ENCODE measurements at places on chromosomes 4 and X.

- DNase-seq, result no peak
Observed at GRCh38 chr4:74105656-74106280, 6.8 kb upstream of the CXCL2 start.

DNA sequence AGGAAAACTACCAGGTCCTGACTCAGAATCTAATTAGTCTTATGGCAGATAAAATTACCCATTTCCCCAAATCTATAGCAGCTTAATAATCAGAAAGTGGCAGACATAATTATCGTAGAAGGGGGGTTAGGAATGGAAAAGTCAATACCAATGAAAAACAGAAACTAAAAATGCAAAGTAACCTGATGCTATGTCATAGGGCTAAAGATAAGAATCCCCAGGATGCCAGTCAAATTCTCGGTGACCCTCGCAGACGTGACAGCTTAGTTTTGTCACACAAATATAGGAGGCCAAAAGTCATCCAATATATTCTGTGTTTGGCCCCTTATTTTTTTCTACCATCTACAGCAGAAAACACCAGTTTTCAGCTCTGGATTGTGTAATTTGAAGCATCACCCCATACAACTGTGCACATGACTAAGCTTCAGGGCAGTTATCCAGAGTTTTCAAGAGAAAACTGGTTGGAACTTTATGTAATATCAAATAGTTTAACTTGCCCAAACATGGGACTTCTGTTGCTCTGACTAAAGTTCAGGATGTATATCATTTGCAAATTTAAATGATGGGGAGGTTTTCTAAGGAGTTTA is 30.9 kb downstream of the RASSF6 start:
- DNase-seq, result peak; percentile 86

- no peak for DNase-seq
Observed at GRCh38 chrX:9252182-9252581, 212.7 kb upstream of the TBL1X start.

DNA sequence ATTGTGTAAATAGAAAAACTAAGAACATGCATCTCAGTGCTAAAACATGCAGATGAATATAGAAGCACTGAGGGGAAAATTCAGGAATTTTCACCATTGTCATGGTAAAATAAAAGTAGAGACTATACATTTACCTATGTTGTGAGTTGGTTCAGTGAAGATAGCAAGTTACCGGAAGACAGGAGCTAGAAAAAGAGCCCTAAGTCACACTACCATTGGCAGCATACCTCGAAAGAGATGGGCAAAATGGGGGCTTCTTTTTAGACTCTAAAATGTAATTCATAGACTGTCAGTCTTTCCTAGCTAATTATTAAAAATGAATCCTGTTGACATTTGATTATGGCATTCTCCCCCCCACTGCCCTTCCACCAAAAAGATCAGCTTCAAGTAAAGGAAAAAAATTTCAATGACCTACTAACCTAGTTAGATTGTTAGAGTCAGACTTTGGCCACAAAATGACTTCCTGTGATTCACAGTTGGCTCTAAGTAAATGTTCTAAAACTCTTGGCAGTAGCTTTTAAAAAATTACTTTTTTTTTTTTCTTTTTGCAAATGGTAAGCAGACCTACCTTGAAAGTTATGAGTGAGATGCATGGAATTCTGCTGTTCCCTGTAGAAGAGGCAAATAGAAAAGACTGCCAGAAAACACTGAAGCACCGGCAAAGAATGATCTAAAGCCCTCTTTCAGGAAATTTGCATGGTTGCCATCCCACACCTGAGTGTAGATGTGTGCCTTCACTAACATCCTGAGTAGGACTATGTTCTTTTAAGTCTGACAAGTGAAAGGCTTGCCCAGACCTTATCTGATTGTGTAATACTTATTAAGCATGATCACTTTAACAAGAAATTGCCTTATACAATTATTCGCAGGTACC is 26.4 kb upstream of the ARSJ start:
- DNase-seq, result no peak

- DNase-seq, result no peak
Observed at GRCh38 chrX:112669824-112670223, 9.9 kb downstream of the LHFPL1 start.

DNA sequence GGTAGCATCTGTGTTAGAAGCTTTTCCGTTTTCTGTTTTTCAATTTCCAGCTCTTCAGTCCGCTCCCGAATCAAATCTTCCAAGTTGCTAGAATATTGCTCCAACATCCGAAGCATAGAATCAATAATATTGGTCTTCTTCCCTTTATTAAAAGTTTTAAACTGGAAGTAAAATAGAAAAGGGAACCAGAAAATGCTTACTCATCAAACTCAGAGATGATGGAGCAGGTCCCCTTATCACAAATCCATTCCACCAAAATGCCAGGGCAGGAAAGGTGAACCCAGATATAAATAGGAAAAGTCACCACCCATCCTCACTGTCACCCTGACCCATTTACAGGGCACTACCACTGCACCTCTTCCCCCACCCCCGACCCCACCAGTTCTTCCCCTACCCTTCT is 89.0 kb downstream of the GUCY2F start:
- DNase-seq, result no peak

DNA sequence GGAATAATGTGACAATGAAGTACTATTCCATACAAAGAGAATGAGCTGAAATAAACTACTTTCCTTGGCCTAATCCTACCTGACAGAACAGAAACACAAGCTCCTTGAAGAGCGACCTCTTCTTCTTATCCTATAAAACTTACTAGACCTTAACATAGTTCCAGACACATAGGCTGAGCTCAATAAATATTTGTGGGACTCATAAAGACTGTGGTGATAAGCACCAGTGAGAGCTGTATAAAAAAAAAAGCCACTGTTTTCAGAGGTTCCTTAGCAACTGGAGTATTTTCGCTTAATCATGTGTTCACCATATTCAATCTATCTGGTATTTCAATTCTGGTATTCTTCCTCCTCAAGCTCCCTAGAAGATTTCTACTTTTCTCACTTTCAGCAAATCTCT is 1129.6 kb downstream of the STPG2 start:
- no peak for DNase-seq

- DNase-seq, result no peak
Observed at GRCh38 chrX:69807400-69807799, 191.5 kb downstream of the EDA start.

GRCh38 chr4:75545526-75545925 is 10.3 kb upstream of the ODAPH start:
- DNase-seq, result no peak

GRCh38 chr4:123350191-123350544 is 46.4 kb upstream of the SPRY1 start:
- DNase-seq, result peak; percentile 51

GRCh38 chr4:8331575-8331955 is 62.0 kb downstream of the HTRA3 start:
- no peak for DNase-seq

GRCh38 chr4:138978028-138978585 is 37.5 kb upstream of the NOCT start:
- DNase-seq, result no peak

- DNase-seq, result peak; percentile 82
Observed at GRCh38 chr4:2785613-2786012, 7.3 kb upstream of the SH3BP2 start.

DNA sequence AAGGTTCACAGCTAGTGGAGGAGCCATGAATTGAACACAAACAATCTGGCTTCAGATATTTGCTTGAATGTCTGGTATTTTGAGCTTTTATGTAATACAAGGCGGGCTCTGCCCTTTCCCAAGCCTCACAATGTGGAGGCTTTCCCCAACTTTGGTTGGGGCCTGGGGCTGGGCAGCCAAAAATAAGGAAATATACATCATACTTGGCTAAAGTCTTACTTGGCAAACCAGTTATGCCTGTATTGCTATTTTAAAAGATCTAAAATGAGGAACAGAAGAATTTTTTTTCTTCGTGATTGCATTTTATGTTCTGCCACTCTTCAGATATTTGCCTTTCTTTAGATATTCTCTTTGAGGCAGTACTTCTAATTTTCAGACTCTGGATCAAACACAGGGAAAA is 26.1 kb downstream of the ARFIP1 start:
- DNase-seq, result no peak

DNA sequence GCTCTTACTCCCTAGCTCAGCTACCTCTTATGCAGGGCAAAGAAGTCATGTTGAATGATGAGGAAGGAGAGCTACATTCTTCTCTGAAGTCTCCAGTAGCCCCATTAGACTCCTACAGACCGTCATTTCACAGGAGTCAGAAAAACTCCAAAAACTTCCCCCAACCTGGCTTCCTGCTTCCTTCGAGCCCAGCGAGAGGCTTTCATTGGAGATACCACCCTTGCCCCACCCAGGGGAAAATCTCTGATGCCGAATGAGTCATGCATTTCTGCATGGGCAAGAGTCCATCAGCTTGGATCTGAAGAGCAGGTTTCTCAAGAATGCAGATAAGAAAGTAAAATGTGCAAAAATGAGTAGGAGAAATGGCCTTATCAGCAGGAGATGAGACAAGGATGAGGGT is 53.0 kb downstream of the ARSF start:
- DNase-seq, result no peak

GRCh38 chr4:117225471-117225870 is 140.1 kb upstream of the TRAM1L1 start:
- DNase-seq, result no peak

- no peak for DNase-seq
Observed at GRCh38 chr4:148808416-148808815, 366.2 kb upstream of the NR3C2 start.
